Choroid plexus epithelial cell (primary cell): ENCODE measurements at places on chromosomes 6 and 20.
A peak's percentile ranks its signal among the peaks of the same experiment; 100 is the strongest.

DNA sequence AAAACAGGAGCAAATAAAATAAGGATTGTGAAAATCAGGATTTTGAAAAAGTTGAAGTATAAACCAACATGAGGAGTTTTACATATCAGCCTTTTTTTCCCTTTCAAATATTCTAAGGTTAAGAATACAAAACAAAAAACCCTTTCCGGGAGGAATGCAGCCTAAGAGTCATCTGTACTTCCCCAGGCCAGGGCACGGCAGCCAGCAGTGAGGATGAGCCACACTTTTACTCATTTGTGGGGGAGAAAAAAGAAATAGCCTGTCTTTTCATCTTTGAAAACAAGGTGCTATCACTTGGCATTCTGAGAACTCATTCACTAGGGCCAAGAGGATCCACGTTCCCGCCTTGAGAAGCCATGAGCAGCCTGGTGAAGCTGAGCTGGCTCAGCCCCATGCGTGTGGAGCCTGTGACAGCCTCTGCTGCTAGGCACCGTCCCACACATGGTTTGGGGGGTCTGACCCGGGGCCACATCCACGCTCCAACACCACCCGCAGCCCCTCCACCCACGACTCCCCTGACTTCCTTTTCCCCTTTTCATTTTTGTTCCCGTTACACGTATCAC lies 11.2 kb downstream of the SLC22A1 start:
- peak; percentile 51 for DNase-seq

DNA sequence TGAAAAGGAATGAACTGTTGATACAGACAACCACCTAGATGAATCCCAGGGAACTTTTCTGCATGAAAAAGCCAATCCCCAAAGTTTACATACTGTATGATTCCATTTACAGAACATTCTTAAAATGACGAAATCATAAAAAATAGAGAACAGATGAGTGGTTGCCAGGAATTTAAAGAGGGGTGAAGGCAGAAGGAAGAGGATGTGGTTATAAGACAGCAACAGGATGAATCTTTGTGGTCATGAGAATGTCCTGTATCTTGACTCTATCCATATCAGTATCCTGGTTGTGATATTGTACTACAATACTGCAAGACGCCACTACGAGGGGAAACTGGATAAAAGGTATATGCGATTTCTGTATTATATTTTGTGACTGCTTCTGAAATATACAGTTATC lies 70.1 kb upstream of the EMILIN3 start:
- DNase-seq: peak; percentile 94

DNA sequence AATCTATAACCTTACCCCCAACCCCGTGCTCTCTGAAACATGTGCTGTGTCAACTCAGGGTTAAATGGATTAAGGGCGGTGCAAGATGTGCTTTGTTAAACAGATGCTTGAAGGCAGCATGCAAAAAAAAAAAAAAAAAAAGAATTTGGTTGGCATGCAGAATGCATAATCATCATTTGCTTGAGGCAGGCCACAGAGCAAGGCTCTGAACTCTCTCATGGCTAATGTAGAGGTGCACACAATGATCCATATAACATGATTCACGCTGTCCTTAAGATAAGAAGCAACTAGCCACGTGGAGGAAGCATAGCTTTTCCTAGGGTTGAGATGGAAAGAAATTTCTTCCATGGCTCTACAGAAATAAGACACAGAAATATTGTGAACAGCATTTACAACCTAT lies 27.6 kb upstream of the RPN2 start:
- no peak for DNase-seq

GRCh38 chr20:3616250-3616649 lies 46.9 kb downstream of the GFRA4 start:
- peak; percentile 14 for DNase-seq

DNA sequence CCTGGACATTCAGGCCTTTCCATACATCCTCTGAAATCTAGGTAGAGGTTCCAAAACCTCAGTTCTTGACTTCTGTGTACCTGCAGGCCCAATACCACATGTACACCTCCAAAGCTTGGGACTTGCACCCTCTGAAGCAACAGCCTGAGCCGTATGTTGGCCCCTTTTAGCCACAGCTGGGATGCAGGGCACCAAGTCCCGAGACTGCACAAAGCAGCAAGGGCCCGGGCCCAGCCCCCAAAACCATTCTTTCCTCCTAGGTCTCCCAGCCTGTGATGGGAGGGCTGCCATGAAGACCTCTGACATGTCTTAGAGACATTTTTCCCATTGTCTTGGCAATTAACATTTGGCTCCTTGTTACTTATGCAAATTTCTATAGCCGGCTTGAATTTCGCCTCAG lies 107.4 kb upstream of the FRMD1 start:
- DNase-seq: no peak

DNA sequence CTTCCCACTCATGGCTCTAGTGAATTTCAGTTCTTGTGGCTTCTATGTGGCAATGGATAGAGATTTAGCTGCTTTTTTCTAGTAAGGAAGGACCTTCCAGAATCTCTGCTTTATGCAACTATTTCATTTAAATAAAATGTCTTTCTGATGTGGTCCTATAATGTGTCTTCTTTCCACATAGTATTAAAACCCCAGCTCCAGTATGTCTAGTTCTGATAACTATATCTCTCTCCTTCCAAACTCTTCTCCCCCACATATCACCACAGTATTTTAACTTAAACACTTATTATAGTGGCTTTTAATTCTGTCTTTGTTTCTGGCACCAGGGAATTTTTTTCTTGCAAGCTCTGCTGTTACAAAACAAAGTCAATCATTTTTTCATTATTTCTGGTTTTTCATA lies 40.6 kb upstream of the SUMO4 start:
- DNase-seq: no peak

- no peak for DNase-seq
These were observed 16.9 kb downstream of the LBP start for GRCh38 chr20:38363004-38363747.

- DNase-seq: peak; percentile 86
These were observed 24.7 kb upstream of the CCN6 start for GRCh38 chr6:112029045-112029822.

GRCh38 chr6:158639056-158639455 lies 5.5 kb downstream of the DYNLT1 start:
- DNase-seq: no peak

- DNase-seq: no peak
These were observed 902 bp downstream of the SLC29A1 start for GRCh38 chr6:44224029-44224964.
